ENCODE measurements at places on chromosomes 7 and 10.

- no peak for DNase-seq
Measured at GRCh38 chr7:74633451-74633921, 24.0 kb upstream of the GTF2I start.

- DNase-seq: no peak
Measured at GRCh38 chr7:77426052-77426404, 9.9 kb upstream of the GSAP start.

DNA sequence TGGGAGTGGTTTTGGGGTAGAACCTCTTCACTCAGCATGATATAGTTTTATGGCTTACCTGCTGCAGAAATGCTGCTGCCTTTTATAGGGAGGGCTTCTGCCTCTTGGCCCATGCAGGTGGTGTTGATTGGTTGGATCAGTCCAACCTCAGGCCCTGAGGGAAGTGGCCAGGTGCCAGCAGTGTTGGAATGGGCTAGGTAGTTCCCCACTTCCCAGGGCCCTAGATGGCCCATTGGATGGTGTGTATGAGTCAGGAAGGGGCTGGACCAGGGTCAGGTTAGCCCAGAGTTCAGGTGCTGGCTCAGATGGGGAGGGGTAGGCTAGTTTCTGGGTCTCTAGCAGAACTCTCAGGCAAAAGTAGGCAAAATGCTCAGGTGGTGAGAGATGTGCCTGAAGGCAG is 455.5 kb downstream of the CCSER2 start:
- DNase-seq: no peak

DNA sequence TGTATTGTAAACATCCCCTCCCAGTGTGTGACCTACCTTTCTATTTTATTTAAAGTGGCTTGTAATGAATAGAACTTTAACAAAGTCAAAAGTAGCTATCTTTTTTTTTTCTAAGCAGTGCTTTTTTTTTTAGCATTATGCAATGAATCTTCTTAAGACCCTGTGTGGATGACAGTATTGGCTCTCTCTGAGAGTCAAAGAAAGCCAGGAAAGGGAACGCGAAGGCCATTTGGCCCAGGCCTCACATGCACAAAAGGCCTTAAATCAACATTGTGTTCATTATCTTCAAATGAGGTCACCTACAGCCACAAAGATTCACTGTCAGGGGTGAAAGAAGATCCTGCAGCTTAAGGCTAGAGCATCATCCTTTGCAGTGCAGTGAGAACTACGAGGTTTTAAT is 721.5 kb downstream of the GRID1 start:
- DNase-seq: no peak

DNA sequence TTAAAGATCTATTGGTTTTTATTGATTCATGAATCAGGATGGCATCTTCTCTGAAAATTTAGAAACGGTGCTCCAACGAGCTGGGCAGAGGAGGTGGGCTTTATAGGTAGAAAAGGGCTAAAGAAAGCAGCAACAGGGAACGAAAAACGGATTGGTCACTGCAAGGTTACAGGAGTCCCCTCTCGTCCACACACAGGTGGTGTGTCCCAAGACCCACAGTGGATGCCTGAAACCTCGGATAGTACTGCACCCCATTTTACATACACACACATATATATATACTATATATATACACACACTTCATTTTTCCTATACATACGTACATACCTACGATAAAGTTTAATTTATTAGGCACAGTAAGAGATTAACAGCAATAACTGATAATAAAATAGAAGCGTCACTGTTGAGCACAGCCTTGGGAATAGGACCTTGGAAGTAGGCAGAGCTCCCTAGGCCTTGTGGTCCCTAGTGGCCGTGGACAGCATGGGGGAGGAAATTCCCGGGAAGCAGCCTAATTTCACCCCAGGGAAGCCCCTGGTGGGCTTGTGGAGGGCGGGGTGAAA is 737 bp upstream of the NUB1 start:
- no peak for DNase-seq
